WTC11 (cell line): ENCODE measurements at places on chromosomes 16 and 17. TPM values are rescaled to one million over a fixed set of nuclear protein-coding genes. Genes with fewer than 3 reads are reported as not detected.

GRCh38 chr16:89020925-89021595, 44.1 kb upstream of the CBFA2T3 start:
- H3K4me3 ChIP-seq, result no peak overlapping the region
- H3K4me1 ChIP-seq, result 0 out of 2 replicates have a peak, but pooled peaks cover 5% of the 10 kb centered on the region
- H3K27ac ChIP-seq, result no peak overlapping the region
- no peaks in the 10 kb centered on the region for H3K27me3 ChIP-seq
- H3K36me3 ChIP-seq, result no peaks in the 10 kb centered on the region; the same call in 1 of the 2 replicates

DNA sequence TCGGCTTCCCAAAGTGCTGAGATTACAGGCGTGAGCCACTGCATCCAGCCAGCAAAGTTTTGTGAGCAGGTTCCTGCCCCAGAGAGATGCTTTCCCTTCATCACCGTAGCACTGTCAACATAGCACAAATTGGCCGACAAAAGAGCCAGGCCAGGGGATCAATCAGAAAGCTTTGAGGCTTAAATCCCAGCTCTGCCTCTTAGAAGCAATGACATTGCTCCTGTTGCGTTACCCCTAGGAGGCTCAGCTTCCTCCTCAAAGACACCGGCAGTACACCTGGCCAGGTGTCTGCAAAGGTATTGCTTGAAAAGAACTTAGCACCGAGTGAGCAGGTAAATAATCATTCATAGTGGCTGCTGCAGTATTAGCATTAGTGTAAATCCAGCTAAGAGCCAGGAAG, 86.5 kb downstream of the NDE1 start:
- no peaks in the 10 kb centered on the region for H3K27me3 ChIP-seq
- DNase-seq, result no peak
- no peak overlapping the region for H3K4me3 ChIP-seq
- H3K27ac ChIP-seq, result peak overlapping the region; percentile 90
- H3K36me3 ChIP-seq, result no peaks in the 10 kb centered on the region

DNA sequence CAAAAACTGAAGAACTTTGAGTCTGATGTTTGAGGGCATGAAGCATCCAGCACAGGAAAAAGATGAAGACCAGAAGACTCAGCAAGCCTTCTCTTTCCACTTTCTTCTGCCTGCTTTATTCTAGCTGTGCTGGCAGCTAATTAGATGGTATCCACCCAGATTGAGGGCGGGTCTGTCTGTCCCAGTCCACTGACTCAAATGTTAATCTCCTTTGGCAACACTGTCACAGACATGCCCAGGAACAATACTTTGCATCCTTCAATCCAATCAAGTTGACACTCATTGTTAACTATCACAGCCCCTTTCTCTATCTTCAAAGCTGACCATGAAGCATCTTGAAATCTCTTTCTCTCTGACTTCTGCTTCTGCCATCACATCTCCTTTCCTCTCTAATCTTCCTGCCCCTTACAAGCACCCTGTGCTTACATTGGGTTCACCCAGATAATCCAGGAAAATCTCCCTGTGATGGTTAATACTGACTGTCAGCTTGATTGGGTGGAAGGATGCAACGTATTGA, 115.9 kb upstream of the CDH13 start:
- no peak overlapping the region for H3K4me3 ChIP-seq
- no peaks in the 10 kb centered on the region for H3K4me1 ChIP-seq
- H3K27ac ChIP-seq, result no peak overlapping the region
- peaks cover 7% of the 10 kb centered on the region for H3K36me3 ChIP-seq
- H3K27me3 ChIP-seq, result no peaks in the 10 kb centered on the region; the same call in 1 of the 2 replicates

GRCh38 chr16:17342031-17342430, 128.7 kb downstream of the XYLT1 start:
- H3K4me1 ChIP-seq, result no peaks in the 10 kb centered on the region
- DNase-seq, result no peak
- 0 out of 2 replicates have a peak overlapping the region, but pooled peaks have one; percentile 6 for H3K27ac ChIP-seq
- H3K27me3 ChIP-seq, result no peaks in the 10 kb centered on the region
- no peak overlapping the region for H3K4me3 ChIP-seq
- H3K36me3 ChIP-seq, result no peaks in the 10 kb centered on the region

DNA sequence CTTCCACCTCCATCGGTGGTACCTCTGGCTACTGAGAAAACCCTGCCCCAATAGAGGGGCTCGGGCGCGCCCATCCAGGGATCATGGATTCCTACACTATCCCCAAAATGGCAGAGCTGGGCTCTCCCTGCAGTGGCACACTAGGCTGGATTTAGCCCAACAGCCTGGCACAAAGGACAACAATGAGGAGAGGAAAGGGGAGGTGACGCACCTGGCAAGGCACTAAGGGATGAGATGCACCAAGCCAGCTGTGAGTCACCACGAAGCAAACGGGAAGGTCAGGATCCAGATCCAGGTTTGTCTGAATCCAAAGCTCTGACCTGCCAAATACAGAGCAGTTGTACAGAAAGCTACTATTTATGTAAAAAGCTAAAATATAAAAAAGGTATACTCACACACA, 18.1 kb downstream of the UBE2O start:
- no peaks in the 10 kb centered on the region for H3K36me3 ChIP-seq
- no peaks in the 10 kb centered on the region for H3K27me3 ChIP-seq
- no peak for DNase-seq
- H3K4me1 ChIP-seq, result peaks cover 72% of the 10 kb centered on the region
- peak overlapping the region; percentile 77 for H3K27ac ChIP-seq

DNA sequence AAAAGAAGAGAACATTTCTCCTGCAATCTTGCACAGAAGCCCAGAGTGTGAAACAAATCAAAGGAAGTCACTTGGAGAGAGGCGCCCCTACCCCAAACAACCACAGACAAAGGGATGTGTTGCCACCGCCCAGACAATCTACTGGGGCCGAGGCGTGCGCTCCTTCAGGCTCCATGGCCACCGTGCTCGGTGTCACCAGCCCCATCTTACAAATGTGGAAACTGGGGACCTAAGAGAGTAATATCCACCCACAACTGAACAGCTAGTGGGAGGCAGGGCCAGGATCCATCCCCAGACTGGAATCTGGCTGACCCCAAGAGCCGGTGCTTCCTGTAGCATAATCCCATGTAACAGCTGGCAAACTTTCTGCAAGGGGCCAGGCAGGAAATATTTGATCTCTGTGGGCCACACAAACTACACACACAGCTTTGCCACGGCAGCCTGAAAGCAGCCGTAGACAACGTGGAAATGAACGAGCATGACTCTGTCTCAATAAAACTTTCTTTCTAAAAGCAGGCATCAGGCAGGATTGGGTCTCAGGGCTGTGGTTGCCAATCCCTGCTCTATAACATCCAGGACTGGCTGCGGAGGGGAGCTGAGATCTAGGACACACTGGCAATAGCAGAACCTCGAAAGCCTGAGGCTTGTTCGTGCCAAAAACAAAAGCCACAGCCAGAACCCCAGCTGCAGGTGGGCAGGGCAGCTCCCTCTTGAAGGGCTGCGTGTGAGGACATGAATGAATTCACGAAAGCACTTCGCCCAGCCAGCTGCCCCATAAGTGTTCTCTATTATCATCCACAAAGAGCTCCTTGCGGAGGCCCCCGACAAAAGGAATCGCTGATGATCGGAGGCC, 26.6 kb upstream of the GINS2 start:
- H3K27me3 ChIP-seq, result peaks cover 19% of the 10 kb centered on the region
- no peak overlapping the region for H3K27ac ChIP-seq
- peak overlapping the region; percentile 58 for H3K4me3 ChIP-seq
- peaks cover 14% of the 10 kb centered on the region for H3K36me3 ChIP-seq
- no peak for DNase-seq
- H3K4me1 ChIP-seq, result peaks cover 16% of the 10 kb centered on the region

Gene RTN4RL1
- 0.27 to 0.72 TPM (median 0.37 TPM) in 3 replicates for total RNA-seq

Gene SCIMP
- not detected in 3 replicates for total RNA-seq

Gene NPB
- total RNA-seq, result 1.9 to 2.1 TPM (median 1.9 TPM) in 3 replicates
